ENCODE measurements at places on chromosomes 5 and 9. TPM values are rescaled to one million over a fixed set of nuclear protein-coding genes. Genes with fewer than 3 reads are reported as not detected.
A peak's percentile ranks its signal among the peaks of the same experiment; 100 is the strongest.

- H3K36me3 ChIP-seq, result peaks cover 1% of the 10 kb centered on the region
- H3K4me3 ChIP-seq, result no peak overlapping the region
- no peak for DNase-seq
- H3K27me3 ChIP-seq, result peaks cover 19% of the 10 kb centered on the region
Observed at GRCh38 chr9:83066771-83067170, 3.8 kb upstream of the RASEF start.

DNA sequence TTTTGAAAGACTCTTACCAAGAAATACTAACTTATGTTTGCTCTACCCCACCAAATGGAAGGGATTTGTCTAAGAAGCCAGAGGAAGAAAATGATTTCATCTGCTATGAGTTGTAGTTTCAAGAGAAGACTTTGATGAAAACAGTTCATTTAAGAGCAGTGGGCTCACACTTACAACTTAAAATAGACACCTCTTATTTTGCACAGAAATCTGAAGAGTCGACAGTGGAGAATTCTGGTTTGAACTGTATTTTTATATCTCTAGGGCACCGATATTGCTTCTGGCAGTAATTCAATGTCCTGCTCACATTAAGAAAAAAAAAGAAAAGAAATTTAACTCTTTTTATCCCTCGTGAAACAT, 1.9 kb upstream of the DAB2 start:
- H3K36me3 ChIP-seq, result no peaks in the 10 kb centered on the region
- H3K27ac ChIP-seq, result no peak overlapping the region
- peaks cover 36% of the 10 kb centered on the region for H3K27me3 ChIP-seq

GRCh38 chr5:111810112-111810511, 53.1 kb upstream of the NREP start:
- no peaks in the 10 kb centered on the region for H3K36me3 ChIP-seq
- no peak overlapping the region for H3K4me3 ChIP-seq
- H3K4me1 ChIP-seq, result no peaks in the 10 kb centered on the region
- no peaks in the 10 kb centered on the region for H3K27me3 ChIP-seq
- no peak overlapping the region for H3K27ac ChIP-seq

GRCh38 chr5:51185850-51186329, 197.4 kb upstream of the ISL1 start:
- no peak overlapping the region for H3K27ac ChIP-seq
- H3K27me3 ChIP-seq, result no peaks in the 10 kb centered on the region
- no peak for DNase-seq
- H3K4me3 ChIP-seq, result no peak overlapping the region
- no peaks in the 10 kb centered on the region for H3K36me3 ChIP-seq

DNA sequence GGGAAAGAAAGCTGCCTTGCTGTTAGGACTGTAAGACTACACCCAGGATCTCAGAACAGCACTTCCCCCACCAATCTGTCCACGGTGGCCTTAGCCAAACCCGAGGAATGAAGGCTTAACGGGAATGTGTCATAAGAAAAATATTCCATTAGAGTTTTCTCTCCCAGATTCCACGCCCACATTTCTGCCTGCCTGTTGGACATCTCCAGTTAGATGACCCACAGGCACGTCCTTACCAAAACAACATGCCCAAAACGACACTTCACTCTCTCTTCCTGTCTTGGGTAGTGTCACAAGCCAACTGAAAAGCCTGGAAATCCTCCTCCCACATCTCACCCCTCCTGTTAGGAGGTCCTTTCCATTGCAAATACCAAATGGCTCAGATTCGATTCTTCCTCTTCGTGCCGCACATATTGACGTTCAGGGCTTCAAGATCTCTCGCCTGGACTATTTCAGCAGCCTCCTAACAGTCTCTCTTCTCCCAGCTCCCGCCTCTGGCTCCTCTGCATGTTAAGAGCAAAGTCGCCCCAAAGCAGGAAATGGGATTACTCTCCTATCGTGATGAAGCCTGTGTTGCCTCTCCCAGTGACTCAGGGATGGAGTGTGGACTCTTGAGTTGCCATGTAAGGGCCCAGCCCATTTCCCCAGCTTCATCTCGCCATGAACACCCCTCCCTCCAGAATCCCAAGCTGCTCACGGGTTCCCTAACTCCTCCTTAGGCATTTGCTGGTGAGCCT, 159.3 kb downstream of the NR3C1 start:
- H3K4me3 ChIP-seq, result no peak overlapping the region
- H3K4me1 ChIP-seq, result no peaks in the 10 kb centered on the region
- H3K36me3 ChIP-seq, result peaks cover 3% of the 10 kb centered on the region
- H3K27me3 ChIP-seq, result peaks cover 6% of the 10 kb centered on the region
- H3K27ac ChIP-seq, result no peak overlapping the region

The TAS2R1 gene
- not detected for total RNA-seq

DNA sequence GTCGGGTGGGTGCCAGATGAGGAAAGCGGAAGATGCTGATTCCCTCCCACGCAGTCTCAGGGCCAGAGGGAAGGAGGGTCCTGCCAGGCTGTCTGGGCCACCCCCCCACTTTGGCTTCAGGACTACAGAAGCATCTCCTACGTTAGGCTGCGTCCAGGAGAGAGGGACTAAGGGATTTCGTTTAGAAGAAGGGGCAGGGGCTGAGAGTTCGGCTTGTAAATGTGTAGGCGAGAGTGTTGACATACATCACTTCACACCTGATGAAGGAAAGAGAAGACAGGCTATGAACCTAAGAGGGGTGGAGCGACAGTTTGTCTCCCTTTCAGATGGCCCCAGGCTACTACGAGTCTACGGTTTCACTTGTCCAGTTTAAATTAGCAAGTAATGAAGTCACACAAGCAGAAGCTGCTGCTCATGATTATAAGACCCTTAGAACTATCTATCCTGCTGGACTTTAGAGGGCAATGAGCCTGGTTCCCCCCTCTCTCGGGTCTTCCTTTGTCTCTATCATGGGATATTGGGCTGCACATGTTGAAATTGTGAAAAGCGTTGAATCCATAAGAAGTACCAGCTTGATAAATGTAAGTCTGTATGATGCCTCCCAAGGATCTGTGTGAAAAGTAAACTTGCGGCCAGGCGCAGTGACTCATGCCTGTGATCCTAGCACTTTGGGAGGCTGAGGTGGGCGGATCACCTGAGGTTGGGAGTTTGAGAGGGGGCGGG, 193.0 kb downstream of the AOPEP start:
- DNase-seq, result no peak
- no peak overlapping the region for H3K4me3 ChIP-seq

- H3K27ac ChIP-seq, result no peak overlapping the region
- H3K4me3 ChIP-seq, result peak overlapping the region; percentile 50
- H3K4me1 ChIP-seq, result peaks cover 21% of the 10 kb centered on the region
- no peaks in the 10 kb centered on the region for H3K36me3 ChIP-seq
- no peaks in the 10 kb centered on the region for H3K27me3 ChIP-seq
Observed at GRCh38 chr9:137411645-137412380, 11.1 kb downstream of the EXD3 start.

DNA sequence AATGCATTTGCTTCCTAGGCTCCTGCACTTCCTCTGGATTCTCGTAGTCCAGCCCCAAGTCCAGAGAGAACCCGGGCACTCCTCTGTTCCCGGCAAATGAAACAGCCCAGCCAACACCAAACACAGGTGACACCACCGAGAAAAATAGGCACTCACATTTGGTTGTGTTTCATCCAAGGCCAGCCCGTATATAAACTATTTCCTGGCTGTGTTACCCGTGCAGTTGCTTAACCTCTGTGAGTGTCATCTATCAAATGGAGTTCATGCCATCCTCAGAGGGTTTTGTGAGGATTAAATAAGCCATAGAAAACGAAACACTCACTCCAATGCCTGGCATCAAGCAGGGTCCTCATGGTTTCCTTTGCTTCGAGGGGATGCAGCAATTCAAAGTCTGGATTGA, 115.2 kb downstream of the BOD1 start:
- no peak overlapping the region for H3K27ac ChIP-seq
- no peaks in the 10 kb centered on the region for H3K36me3 ChIP-seq
- no peak for DNase-seq
- H3K4me3 ChIP-seq, result no peak overlapping the region
- H3K4me1 ChIP-seq, result no peaks in the 10 kb centered on the region

DNA sequence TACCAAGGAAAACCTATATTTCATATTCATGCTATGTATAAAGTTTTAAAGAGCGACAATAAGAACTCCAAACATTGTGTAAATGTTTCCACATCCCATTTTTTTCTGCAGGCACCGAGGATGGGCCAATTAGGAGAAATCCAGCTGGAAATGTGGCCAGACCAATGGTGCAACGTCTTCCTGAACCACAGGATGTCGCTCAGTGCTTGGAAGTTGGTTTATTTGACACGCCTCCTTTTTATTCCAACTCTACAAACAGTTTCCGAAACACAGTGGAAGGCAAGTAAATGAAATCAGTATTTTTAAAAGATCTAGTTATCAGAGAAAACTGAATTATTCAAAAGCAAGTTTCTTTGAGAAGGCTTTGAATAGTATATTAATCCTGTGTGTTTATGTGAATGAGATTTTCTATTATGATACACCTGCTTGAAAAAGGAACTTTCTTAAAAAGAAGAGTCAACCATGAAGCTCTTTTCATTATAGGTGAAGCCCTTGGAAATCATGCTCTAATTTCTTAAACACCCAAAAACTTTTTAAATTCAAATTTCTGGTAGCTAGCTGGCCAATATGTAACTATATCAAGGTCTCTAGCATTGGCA, 9.1 kb downstream of the TYRP1 start:
- no peak for DNase-seq
- H3K36me3 ChIP-seq, result no peaks in the 10 kb centered on the region
- no peak overlapping the region for H3K27ac ChIP-seq
- H3K27me3 ChIP-seq, result no peaks in the 10 kb centered on the region

DNA sequence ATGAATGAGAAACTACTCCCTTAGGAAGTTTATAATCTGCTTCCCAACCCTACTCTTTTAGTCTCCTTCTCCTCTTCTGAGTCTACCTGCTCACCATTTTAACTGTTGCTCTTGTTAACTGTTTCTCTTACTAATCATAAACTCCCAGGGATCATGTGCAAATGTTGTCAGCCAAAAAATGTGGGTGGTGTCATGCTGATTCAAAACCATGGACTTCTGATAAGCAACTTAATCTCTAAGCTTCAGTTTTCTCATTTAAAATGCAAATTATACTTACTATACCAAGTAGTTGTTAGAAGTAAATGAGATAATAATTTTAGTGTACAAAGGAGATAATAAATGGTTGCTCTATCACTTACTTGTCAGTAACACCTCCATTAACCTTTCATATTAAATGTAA, 45.9 kb upstream of the TLX3 start:
- H3K27me3 ChIP-seq, result no peaks in the 10 kb centered on the region
- no peak overlapping the region for H3K27ac ChIP-seq
- peaks cover 5% of the 10 kb centered on the region for H3K4me1 ChIP-seq

DNA sequence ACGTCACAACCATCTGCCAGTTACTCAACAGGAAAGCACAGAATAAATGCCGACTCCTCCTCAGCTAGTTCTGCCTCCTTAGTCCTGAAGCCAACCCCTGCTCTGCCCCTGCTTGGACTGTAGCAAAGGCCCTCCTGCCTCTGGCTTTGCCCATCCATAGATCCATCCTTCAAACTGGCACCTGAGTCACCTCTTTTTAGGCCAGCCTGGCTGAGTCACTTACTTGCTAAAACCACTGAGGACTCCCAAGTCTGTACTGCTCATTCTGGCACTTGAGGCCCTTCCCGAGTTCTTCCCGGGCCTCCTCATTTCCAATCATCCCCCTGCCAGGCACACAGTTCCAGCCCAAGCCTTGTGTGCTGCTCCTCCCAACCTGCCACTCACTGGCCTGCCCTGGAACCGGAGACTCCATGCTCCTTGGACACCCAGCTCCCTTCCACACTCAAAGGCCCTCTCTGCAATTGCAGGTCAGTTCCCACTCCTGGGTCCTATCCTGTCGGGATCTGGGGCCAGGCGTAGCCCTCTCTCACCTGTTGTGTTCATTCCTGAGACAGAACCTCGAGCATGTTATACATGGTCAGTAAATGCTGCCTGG, 220.1 kb downstream of the DAB2IP start:
- H3K27me3 ChIP-seq, result no peaks in the 10 kb centered on the region
- no peak for DNase-seq
- no peak overlapping the region for H3K27ac ChIP-seq
- H3K4me3 ChIP-seq, result no peak overlapping the region
- no peaks in the 10 kb centered on the region for H3K4me1 ChIP-seq
- H3K36me3 ChIP-seq, result no peaks in the 10 kb centered on the region

GRCh38 chr9:116308076-116308475, 154.5 kb downstream of the PAPPA start:
- no peak overlapping the region for H3K27ac ChIP-seq
- no peaks in the 10 kb centered on the region for H3K36me3 ChIP-seq
- no peaks in the 10 kb centered on the region for H3K4me1 ChIP-seq
- DNase-seq, result no peak

GRCh38 chr5:113267361-113267900, 167.4 kb downstream of the TSSK1B start:
- no peak for DNase-seq
- no peaks in the 10 kb centered on the region for H3K36me3 ChIP-seq

- H3K27me3 ChIP-seq, result no peaks in the 10 kb centered on the region
- H3K4me3 ChIP-seq, result no peak overlapping the region
- no peak overlapping the region for H3K27ac ChIP-seq
Observed at GRCh38 chr9:125674981-125675973, 31.7 kb downstream of the MAPKAP1 start.

The GOLGA1 gene
- 22.5 TPM for total RNA-seq

- DNase-seq, result no peak
- H3K4me3 ChIP-seq, result no peak overlapping the region
- H3K27ac ChIP-seq, result no peak overlapping the region
- no peaks in the 10 kb centered on the region for H3K27me3 ChIP-seq
Observed at GRCh38 chr9:98927724-98928123, 16.0 kb upstream of the COL15A1 start.

DNA sequence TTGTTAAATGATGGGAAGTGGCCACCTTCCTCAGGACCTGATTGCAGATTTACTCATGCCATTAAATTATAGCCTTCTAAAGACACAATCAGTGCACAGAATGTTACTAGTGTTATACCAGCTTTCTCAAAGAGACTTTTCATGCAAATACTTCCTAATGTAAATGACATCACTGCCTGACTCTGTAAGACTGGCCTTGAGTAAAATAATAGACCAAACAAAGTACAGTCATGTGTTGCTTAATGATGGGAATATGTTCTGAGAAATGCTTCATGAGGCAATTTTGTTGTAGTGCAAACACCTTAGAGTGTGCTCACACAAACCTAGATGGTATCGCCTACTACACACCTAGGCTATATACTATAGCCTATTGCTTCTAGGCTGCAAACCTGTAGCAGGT, 17.0 kb upstream of the C1QTNF3 start:
- H3K36me3 ChIP-seq, result peaks cover 5% of the 10 kb centered on the region
- no peak for DNase-seq
- no peaks in the 10 kb centered on the region for H3K27me3 ChIP-seq
- no peak overlapping the region for H3K4me3 ChIP-seq
- H3K27ac ChIP-seq, result no peak overlapping the region

The PCDHGA7 gene
- 0.12 TPM for total RNA-seq

- no peaks in the 10 kb centered on the region for H3K36me3 ChIP-seq
- no peak overlapping the region for H3K27ac ChIP-seq
- no peak for DNase-seq
- H3K4me1 ChIP-seq, result peaks cover 20% of the 10 kb centered on the region
- H3K27me3 ChIP-seq, result peaks cover 29% of the 10 kb centered on the region
Observed at GRCh38 chr5:72092074-72092473, 15.2 kb upstream of the MAP1B start.

The CCDC192 gene
- total RNA-seq, result not detected

- no peak overlapping the region for H3K27ac ChIP-seq
- peaks cover 3% of the 10 kb centered on the region for H3K4me1 ChIP-seq
- H3K4me3 ChIP-seq, result no peak overlapping the region
- no peaks in the 10 kb centered on the region for H3K27me3 ChIP-seq
- no peak for DNase-seq
Observed at GRCh38 chr5:149416987-149417710, 38.1 kb upstream of the IL17B start.

- no peak for DNase-seq
- H3K4me1 ChIP-seq, result no peaks in the 10 kb centered on the region
- peaks cover 28% of the 10 kb centered on the region for H3K27me3 ChIP-seq
Observed at GRCh38 chr5:174947548-174947947, 223.2 kb downstream of the MSX2 start.

The PLEKHG4B gene
- not detected for total RNA-seq

- no peak for DNase-seq
- H3K27ac ChIP-seq, result no peak overlapping the region
- no peaks in the 10 kb centered on the region for H3K27me3 ChIP-seq
Observed at GRCh38 chr9:79107911-79108676, 463.7 kb upstream of the TLE4 start.
